A549 treated with dexamethasone at 1 μM for 4 hours (cell line): ENCODE measurements at places on chromosomes 16 and 17. TPM values are rescaled to one million over a fixed set of nuclear protein-coding genes. Genes with fewer than 3 reads are reported as not detected.

Gene SCGB1C2
- total RNA-seq, result not detected in 5 replicates

Gene KRT15
- total RNA-seq, result 2.3 to 4.1 TPM (median 2.9 TPM) in 5 replicates

Gene MT1A
- 25.2 to 38.3 TPM (median 30.3 TPM) in 5 replicates for total RNA-seq

Gene MYLK3
- 0.02 to 0.09 TPM (median 0.03 TPM) in 4 of 5 replicates, not detected in the other for total RNA-seq

Gene LYZL6
- not detected in 5 replicates for total RNA-seq

Gene TMEM132E
- total RNA-seq, result 0.01 to 0.02 TPM (median 0.02 TPM) in 4 of 5 replicates, not detected in the other

Gene OR1F1
- 0.26 to 0.56 TPM (median 0.42 TPM) in 5 replicates for total RNA-seq

Gene CCDC200
- 0.14 TPM in 1 of 5 replicates, not detected in the others for total RNA-seq

Gene TMC5
- 4.5 to 6.1 TPM (median 5.4 TPM) in 5 replicates for total RNA-seq

Gene CD300H
- total RNA-seq, result 0.17 to 0.70 TPM (median 0.35 TPM) in 5 replicates

Gene RBFOX1
- total RNA-seq, result not detected in 5 replicates

Gene CCL13
- total RNA-seq, result not detected in 5 replicates

Gene RPL26
- 3,442 to 4,694 TPM (median 3,587 TPM) in 5 replicates for total RNA-seq

Gene TMEM235
- not detected in 5 replicates for total RNA-seq

Gene VWA3A
- 0.04 TPM in 2 of 5 replicates, not detected in the others for total RNA-seq

Gene CEMP1
- not detected in 5 replicates for total RNA-seq

Gene KRTAP4-9
- total RNA-seq, result not detected in 5 replicates

Gene DNAH17
- total RNA-seq, result 0.91 to 1.2 TPM (median 1.0 TPM) in 5 replicates

Gene SULT1A2
- 0.05 to 0.15 TPM (median 0.09 TPM) in 3 of 5 replicates, not detected in the others for total RNA-seq

Gene PRAC1
- total RNA-seq, result not detected in 5 replicates

Gene CCL8
- not detected in 5 replicates for total RNA-seq

Gene ADAM11
- total RNA-seq, result 1.2 to 2.2 TPM (median 1.9 TPM) in 5 replicates

Gene TAC4
- not detected in 5 replicates for total RNA-seq

Gene SLC13A2
- total RNA-seq, result 0.07 to 0.20 TPM (median 0.12 TPM) in 5 replicates

Gene ZNF597
- total RNA-seq, result 0.90 to 1.4 TPM (median 1.1 TPM) in 5 replicates

Gene ZFPM1
- total RNA-seq, result 3.1 to 7.1 TPM (median 6.5 TPM) in 5 replicates

Gene RNF112
- 0.31 to 1.0 TPM (median 0.44 TPM) in 5 replicates for total RNA-seq

Gene C16orf74
- 11.6 to 14.9 TPM (median 13.1 TPM) in 5 replicates for total RNA-seq

Gene CA5A
- not detected in 5 replicates for total RNA-seq

Gene HSF5
- total RNA-seq, result not detected in 5 replicates

Gene C16orf78
- not detected in 5 replicates for total RNA-seq

Gene C1QTNF1
- 55.7 to 66.1 TPM (median 59.8 TPM) in 5 replicates for total RNA-seq

Gene SSTR5
- total RNA-seq, result 0.30 to 0.64 TPM (median 0.54 TPM) in 5 replicates
